ENCODE measurements at places on chromosomes 2 and 18.

DNA sequence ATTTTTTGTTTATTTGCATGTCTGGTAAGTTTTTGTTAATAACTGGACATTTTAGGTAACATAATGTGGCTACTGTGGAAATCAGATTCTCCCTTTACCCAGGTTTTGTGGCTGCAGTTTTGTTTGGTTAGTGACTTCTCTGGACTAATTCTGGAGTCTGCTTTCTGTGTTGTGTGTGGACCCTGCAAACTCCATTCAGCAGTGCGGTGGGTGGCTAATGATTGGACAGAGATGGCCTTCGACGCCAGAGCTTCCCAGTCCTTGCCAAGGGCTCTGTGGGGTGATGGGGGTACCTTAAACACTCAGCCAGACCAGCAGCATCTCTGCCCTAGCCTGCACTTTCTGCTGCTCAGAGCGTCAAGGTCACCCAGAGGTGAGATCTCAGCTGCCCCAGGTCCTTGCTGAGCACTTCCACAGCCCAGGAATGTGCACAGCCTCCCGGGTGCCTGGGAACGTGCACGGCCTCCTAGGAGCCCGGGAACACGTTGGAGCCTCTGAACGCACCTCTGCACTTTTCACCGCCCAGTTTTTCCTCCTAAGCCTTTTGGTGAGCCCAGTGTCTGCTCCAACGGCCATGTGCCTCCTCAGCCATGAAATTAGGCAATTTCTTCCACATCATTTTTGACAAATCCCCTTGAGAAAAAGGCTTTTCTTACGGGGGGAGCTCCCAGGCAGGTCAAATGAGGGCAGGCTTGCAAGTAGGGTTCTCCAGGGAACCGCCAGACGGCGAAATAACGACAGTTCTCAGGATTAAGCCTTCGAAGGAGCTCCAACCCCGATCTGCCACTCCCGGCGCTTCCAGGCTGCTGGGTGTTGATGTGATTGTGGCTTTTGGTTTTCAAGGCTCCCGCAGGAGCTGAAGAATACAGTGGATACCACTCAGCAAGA lies 35.2 kb upstream of the KLF11 start:
- DNase-seq, result no peak

DNA sequence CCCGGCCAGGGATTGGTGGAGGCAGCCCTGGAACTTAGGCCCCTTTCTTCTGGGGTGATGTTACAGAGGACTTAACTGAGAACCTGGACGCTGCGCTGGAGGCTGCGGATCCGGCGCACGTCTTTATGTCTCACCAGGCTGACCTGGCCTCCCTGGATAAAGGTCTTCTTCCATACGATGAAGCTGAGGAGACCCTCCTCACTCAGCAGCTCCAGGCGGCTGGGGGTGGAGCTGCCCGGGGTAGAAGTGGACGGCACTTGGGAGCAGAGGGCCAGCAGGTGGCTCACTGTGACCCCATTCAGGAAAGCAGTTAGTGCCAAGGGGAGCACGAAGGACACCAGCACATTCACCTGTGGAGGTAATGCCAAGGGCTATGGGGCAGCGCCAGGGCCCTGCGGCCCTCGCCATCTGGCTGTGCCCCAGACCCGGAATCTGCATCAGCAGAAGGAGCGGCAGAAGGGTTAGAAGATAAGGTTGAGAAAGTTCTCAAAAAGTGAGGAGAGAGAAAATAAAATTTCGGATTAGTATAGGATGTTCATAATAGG lies 8.0 kb downstream of the NTSR2 start:
- no peak for DNase-seq

DNA sequence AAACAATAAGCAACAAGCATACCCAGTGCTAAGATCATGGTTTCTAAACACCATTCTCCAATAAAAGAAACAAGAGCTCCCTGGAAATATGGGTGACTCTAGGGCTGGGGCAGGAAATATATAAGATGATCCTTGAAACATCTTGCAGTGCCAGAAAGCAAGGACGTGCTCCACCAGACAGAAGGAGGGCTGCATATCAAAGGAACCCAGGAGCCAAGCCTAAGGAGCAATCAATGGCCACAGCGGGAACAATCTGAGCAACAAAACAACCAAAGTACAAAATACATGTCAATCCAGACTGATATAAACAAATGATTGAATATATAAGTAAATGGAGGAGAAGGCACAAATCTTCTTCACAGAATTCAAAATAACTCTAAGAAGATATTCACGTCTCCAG lies 10.1 kb downstream of the SPIRE1 start:
- no peak for DNase-seq

DNA sequence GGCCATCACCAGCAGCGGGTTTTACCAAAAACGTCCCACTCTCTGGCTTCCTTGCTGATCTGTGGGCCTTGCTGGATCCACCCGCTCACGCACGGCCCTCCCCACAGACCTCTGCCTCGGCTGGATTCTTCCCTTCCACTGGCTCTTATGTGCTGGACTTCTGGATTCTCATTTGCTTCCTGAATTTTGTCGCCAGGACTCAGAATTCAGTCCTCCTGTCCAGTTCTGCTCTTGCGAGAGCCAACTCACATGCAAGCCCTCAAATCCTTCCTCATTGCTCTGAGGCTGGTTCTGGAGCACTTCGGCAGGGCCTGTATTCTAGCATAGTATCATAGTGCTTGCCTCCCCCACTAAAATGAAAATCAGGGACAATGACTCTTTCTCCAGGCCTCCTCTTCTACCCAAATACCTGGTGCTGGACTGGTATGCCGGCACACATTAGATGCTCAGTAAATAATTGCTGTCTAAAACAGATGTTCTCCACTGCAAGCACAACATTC lies 115.5 kb downstream of the ATL2 start:
- no peak for DNase-seq

DNA sequence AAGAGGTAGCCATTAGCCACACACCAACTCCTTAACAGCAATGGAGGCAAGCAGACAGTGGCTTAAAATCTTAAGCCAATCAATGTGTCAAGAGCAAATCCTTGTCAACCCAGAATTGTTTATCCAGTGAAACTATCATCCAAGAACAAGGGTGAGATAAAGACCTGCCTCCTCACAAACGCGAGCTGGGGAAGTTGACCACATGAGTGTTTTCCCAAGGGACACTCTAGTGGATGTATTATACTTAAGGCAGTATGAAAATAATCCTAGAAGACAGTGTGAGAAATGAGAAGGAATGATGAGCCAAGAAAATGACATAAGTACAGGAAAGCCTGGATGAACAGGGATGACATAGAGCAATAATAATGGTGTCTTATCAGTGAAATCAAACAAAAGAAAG lies 209.6 kb downstream of the TWIST2 start:
- DNase-seq, result no peak

GRCh38 chr2:147352264-147353071 lies 492.4 kb upstream of the ACVR2A start:
- DNase-seq, result no peak

All from GM06990 (cell line).